ENCODE measurements at places on chromosomes 7 and 10. TPM values are rescaled to one million over a fixed set of nuclear protein-coding genes. Genes with fewer than 3 reads are reported as not detected.
A peak's percentile ranks its signal among the peaks of the same experiment; 100 is the strongest.

Gene CYP3A5
- 96.3 TPM for total RNA-seq

DNA sequence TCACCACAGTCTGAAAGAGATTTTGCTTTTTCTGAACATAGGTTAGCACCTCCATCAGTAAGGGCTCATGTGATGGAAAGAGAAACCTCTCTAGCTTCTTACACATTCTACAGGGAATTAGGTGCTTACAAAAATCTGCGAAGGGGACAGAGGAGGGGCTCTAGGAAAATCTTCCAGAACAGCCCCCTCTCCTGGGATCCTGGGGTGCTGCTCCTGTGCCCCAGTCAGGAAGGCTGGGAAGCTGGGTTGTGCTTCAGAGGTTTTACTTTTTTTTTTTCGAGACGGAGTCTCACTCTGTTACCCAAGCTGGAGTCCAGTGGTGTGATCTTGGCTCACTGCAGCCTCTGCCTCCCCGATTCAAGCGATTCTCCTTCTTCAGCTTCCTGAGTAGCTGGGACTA lies 7.5 kb upstream of the FAM171A1 start:
- no peak for DNase-seq

DNA sequence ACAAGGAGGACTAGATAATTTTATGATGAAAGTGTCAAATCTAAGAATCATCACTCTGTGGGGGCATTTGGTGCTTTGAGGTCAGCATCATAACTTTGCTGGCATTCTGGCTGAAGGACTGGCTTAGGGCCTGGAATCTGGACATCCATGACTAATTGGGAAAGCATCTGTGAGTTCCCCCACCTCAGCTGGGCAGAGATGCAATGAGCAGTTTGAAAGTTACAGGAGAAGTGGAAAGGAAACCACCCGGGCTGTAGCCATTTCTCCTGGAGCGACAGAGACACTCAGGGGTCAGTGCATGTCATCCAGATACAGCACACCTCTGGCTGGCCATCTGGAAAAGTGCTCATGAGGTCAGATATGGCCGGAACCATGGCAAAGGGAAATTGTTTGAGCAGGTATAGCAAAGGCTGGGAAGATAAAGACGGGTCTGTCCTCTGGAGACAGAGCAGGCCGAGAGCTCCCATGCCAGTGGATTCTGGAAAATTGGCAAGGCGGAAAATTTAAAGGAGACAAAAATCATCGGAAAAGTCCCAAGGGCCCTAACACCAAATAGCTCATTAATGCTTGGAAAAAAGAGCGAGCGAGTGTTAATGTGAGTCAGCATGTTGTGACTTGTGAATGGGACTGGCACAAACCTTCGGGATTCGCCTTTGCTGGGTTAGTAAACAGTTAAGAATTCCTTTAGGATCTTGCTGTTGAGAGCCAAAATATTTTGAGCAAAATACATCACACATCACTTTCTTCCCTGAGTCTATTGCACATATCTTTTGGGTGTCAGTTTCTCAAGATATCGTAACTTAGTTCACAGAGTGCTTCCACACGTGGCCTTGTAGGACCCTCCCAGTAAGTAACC lies 188.4 kb upstream of the AGK start:
- no peak for DNase-seq

- peak; percentile 56 for DNase-seq
Measured at GRCh38 chr10:95300022-95300539, 9.3 kb upstream of the PDLIM1 start.

All from HT-29 (cell line).